ENCODE measurements at places on chromosomes 11 and 22.

- DNase-seq: no peak
Measured at GRCh38 chr22:40312050-40312449, 34.2 kb upstream of the ADSL start.

DNA sequence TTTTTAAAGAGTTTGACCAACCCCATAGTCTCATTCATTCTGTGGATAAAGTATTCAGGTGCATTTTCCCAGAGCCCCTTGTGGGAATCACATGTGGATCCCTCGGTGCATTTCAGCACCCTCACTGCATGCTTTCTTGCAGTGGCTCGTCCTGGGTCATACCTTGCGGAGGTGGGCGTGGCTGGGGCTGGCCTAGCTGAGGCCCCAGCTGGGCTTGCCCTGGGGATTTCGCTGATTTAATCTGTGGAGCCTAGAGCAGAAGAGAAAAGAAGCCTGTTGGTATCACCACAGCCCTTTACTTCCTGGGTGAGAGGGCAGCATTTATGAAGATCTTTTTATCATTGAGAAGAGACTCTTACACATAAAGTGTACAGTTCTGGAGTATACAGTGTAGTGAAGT lies 53.1 kb downstream of the FBXO7 start:
- DNase-seq: no peak

- peak; percentile 60 for DNase-seq
Measured at GRCh38 chr22:36156515-36157419, 3.8 kb downstream of the APOL3 start.

- DNase-seq: peak; percentile 79
Measured at GRCh38 chr22:17501679-17502285, 61.5 kb upstream of the SLC25A18 start.

DNA sequence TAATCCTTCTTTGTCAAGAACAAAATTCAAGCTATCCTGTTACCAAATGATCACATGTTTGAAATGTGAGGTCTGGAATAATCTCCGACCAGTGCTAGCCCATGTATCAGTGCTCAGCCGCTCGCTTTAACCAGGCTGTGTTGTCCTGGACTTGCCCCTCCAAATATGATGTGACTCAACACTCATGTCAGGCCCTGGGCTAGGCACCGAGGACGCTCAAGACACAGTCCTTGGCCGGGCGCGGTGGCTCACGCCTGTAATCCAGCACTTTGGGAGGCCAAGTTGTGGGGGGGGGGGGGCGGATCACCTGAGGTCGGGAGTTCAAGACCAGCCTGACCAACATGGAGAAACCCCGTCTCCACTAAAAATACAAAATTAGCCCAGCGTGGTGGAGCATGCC lies 54.1 kb upstream of the WNT7B start:
- DNase-seq: no peak

DNA sequence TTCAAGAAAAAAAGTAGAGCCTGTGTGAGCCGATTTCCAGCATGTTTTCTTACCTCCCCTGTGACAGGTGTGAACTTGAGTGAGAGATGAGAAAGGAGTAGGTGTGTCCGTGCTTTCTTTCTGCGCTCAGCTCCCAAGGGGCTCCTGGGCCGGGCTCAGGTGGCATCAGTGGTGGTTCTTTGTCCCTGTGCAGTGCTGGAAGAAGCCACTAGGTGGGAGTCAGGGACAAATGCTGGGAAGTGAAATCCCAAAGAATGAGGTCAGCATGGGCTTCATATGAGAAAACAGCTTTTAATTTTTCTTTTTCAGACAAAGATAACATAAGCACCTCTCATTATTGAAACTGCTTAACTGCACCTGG lies 57.8 kb downstream of the PPFIBP2 start:
- DNase-seq: no peak

- DNase-seq: peak; percentile 67
Measured at GRCh38 chr11:111586388-111586831, 15.8 kb upstream of the SIK2 start.

GRCh38 chr11:115158053-115158452 lies 346.2 kb downstream of the CADM1 start:
- DNase-seq: no peak

DNA sequence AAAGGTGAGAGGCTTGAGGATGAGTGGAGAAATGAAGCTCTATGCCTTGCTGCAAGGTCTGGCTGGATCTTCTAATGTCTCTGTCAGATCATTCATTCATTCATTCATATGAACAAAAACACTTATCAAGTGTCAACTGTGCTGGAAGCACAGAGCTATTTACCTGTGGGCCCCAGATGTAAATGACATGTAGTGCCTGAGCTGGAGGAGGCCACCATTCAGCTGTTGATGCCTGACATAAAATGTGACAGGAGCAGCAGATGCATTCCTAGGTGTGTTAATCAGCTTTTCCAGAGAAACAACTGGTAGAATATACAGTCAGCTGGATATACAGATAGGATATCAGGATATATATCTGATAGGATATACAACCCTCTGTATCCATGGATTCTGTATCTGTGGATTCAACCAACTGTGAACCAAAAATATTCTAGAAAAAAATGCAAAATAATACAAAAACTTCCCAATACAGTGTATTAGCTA lies 44.5 kb downstream of the TSPAN18 start:
- no peak for DNase-seq

- peak; percentile 66 for DNase-seq
Measured at GRCh38 chr11:61083601-61084147, 18.6 kb upstream of the CD5 start.

GRCh38 chr11:57376095-57377090 lies 4.6 kb downstream of the PRG3 start:
- DNase-seq: no peak

DNA sequence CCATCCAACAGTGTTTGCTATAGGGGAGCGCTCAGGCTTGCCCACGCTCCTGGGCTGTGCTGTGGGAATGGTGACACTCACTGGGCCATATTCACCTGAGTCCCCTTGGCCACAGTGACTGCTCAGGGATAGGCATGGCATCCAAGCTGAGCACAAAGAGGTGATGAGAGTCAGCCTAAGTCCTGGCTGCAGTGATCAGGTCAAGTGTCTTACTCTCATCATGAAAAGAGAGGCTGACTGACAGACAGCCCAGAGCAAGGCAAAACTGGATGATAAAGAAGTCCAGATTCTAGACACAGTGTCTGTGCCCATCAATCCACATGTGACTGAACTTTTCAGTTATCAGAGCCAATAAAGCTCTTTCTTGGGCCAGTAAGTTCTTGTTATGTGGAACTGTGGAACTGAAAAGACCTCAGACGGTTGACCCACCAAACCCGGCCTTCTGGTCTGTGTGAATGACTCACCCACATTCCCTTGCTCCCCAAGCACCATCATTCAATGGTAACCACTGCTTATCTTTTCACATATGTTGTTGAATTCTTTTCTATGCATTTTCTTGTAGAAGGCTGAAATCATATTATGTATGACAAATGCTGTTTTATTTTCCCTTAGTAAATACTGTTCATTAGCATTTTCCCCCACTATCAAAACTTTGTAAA lies 43.2 kb upstream of the YPEL1 start:
- DNase-seq: no peak

GRCh38 chr22:44030702-44031082 lies 6.6 kb downstream of the PARVB start:
- DNase-seq: no peak

- peak; percentile 51 for DNase-seq
Measured at GRCh38 chr11:120324932-120325810, at the start of gene TLCD5. Gene TLCD5 (plus strand): TSS chr11:120325299. CDS start chr11:120327442, 2,143 bp downstream.

DNA sequence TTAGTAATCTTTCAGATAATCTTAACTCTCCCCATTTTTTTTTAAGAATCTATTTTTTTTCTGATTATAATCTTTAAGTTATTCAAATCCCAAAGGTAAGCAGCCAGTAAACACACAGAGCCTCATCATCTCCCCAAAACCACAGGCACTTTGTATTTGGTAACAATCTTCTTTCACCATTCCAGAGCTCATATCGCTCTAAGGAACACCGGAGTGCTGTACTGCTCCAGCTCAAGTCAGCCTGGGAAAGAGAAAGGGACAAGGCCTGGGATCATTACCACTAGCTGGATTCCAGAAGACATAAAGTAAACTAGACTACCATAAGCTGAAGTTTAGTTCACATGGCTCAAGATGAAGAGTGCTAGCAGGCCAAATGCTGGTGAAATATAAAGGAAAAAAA lies 73.0 kb upstream of the APOA1 start:
- no peak for DNase-seq

- DNase-seq: no peak
Measured at GRCh38 chr11:113351480-113351879, 36.1 kb upstream of the ANKK1 start.

- DNase-seq: no peak
Measured at GRCh38 chr22:49599691-49600455, 227.8 kb downstream of the BRD1 start.

DNA sequence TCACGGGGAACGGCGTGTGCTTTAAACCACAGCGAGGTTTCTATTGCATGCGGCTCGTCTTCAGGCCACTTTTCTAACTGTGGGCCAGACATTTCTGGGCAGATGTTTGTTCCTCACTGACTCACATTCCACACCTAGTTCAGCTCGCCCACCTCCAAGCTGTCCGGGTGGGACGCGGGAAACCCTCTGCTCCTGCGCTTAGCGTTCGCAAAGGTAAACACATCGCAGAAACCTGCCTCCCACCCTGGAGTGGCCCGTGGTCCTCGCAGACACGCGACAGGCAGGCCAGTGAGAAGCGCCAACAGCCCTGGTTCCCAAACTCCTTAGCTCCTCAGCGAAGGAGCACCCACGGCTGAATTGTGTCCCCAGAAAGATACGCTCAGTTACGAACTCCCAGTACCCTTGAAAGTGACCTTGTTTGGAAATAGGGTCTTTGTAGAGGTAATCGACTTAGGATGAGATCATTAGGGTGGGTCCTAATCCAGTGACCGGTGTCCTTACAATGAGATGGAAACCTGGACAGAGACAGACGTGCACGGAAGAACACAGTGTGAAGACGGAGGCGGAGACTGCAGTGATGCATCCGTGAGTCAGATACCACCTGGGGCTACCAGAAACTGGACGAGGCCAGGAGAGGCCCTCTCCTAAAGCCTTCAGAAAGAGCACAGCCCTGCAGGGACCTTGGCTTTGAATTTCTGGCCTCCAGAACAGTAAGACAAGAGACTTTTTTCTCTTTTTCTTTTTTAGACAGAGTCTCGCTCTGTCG lies 82.7 kb downstream of the CELSR1 start:
- no peak for DNase-seq
